NCI-H446 treated with DMSO at 0.1 percent for 48 hours (cell line): ENCODE measurements at places on chromosomes 11 and 22.
A peak's percentile ranks its signal among the peaks of the same experiment; 100 is the strongest.

- DNase-seq, result no peak
These were observed 56.6 kb upstream of the WNT7B start for GRCh38 chr22:46033256-46034200.

DNA sequence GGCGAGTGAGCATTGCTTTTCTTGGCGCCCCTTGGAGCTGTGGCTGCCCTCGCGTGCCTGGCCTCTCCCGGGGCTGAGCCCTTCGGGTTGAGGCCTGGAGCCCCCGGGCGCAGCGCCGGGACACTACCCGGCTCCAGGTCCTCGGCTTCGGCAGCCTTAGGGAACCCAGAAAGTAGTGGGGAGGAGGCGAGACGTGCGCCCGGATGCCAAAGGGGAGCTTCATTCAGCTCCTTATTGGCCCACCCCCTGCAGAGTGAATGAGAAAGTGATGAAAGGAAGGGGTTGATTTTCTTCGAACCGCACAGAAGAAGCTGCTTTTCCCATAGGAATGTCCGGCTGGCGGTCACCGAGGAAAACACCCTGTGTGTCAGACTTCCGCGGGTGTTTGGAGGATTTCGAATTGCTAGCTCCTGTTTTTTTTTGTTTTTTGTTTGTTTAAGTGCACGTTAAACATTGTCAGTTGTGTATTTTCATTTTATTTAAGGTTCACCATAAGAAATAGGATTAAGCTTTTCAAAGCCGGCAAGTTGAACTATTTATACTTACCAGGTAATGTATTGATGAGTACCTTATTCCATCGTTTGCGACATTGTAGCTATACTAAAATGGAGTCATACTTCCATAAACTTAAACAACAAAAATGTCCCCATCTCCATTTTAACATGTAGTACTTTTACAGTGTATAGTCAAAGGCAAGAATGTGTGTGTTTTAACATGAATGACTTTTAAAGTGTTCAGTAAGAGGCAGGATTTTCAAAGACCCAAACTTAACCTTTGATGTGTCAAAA lies 841 bp upstream of the EIF4G2 start:
- peak; percentile 47 for DNase-seq

DNA sequence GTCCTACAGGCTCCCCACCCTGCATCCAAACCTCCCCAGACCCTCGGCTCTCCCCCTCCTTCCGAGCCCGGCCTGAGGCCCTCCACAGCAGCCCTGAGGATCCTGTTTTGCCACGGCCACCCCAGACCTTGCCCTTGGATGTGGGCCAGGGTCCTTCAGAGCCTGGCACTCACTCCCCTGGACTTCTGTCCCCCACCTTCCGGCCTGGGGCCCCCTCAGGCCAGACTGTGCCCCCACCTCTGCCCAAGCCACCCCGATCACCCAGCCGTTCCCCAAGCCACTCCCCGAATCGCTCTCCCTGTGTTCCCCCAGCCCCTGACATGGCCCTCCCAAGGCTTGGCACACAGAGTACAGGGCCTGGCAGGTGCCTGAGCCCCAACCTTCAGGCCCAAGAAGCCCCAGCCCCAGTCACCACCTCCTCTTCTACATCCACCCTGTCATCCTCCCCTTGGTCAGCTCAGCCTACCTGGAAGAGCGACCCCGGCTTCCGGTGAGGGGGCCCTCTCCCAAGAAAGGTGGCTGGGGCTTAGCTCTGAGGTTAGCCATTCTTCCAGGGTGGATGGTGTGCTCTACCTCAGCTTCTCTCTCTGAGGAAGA lies 2.9 kb downstream of the INPP5J start:
- no peak for DNase-seq

GRCh38 chr11:75148436-75148983 lies 2.4 kb upstream of the SLCO2B1 start:
- no peak for DNase-seq

DNA sequence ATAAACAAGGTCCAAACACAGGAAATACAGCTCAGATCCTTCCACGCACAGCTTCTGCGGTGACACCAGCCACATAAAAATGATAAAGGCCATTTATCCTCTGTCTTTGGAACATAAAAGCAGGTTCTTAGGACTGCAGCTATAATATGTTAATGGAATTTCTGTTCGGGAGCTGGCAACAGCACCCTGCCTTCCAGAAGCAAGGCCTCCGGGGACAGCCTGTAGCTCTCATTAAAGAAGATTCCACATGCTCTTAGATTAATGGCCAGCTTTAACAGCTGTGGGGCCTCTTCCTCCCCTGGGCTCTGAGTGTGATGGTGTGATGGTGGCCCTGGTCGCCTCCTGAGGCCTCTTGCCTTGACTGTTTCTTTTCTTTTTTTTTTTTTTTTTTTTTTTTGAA lies 137.3 kb downstream of the CACNA1I start:
- DNase-seq, result no peak

- no peak for DNase-seq
These were observed 37.1 kb upstream of the OLFML1 start for GRCh38 chr11:7448201-7448600.

- peak; percentile 19 for DNase-seq
These were observed 860 bp downstream of the PRMT3 start for GRCh38 chr11:20388096-20389055.

GRCh38 chr11:119772641-119773415 lies 43.8 kb upstream of the NECTIN1 start:
- DNase-seq, result peak; percentile 15

- no peak for DNase-seq
These were observed 127.2 kb upstream of the ALX4 start for GRCh38 chr11:44437122-44437521.

- no peak for DNase-seq
These were observed 48.2 kb downstream of the CCDC83 start for GRCh38 chr11:85903406-85903805.

DNA sequence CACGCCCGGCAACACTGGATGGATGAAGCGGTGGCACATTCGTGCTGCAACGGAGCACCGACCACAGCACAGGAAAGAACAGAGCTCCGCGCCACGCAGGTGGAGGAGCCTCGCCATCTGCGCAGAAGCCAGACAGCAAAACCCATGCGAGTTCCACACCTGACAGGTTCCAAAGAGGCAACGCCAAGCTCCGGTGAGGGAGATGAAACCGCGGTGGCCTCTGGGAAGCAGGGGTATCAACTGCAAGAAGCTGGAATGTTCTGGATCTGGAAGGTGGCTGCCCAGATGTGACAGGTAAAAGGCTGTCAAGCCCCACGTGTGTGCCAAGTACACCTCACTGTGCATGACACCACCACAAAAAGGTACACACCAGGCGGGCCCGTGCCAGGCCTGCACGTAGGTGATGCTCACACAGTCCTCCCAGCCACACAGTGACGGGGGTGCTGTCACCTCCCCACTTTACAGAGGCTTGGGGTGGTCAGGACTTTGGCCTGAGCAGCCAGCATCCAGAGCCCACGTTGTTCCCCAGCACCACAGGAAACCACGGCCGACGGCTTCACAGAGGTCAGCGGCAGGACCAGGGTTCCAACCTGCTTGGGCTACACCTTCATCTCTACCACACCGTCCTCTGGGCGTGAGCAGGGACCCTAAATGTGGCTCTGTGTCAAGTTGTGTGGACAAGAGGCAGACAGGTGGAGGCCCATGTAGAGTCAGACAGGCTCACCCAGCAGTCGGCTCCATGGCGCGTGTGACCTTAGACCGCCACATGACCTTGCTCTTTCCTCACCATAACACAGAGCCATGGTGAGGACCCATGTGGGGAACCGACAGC lies 19.7 kb upstream of the EFCAB6 start:
- DNase-seq, result no peak

DNA sequence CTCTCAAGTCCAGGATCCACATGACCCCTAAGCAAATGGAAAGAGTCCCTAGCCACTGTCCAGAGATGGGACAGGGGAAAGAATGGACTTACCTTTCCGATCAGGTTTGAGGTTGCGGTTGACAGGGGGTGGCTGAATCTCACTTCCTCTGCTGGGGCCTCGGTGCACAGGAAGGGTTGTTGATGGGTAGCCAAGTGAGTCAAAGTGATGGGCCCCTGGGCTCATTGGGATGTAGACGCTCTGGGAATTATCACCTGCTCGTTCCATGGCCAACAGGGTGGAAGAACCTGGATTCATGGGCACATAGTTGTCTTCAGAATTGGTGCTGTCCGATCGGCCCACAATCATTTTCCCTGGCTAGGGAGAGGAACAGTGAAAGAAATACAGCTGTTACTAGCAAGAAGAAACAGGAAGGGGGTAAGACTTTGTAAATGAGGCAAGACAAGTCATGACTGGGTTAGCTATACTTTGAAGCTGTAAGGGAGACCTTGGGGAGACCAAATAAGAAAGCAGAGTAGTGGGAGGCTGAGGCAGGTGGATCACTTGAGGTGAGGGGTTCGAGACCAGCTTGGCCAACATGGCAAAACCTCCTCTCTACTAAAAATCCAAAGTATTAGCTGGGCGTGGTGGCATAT lies 34.7 kb downstream of the USP35 start:
- DNase-seq, result no peak

DNA sequence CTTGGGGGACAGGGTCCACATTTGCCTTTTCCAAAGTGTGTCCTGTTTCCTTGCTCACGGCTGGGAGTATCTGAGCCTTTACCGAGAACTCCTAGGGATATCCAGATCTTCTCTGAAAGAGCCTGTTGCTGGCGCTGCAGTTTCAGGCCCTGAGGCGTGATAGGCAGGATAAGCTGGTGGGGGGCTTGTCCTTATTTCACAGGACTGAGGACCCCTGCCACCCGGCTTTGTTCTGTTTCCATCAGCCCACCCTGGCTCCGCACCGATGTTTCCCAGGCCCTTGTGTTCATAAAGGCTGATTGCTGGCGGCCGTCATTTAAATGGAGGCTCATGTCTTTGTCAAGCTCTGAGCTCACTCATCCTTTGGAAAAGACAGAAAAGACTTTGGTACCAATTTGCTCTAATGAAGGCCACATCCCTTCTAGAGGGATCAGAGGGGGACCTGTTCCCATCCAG lies 9.4 kb upstream of the NPTXR start:
- no peak for DNase-seq

- DNase-seq, result no peak
These were observed 6.8 kb downstream of the OR52N2 start for GRCh38 chr11:5815534-5815933.

DNA sequence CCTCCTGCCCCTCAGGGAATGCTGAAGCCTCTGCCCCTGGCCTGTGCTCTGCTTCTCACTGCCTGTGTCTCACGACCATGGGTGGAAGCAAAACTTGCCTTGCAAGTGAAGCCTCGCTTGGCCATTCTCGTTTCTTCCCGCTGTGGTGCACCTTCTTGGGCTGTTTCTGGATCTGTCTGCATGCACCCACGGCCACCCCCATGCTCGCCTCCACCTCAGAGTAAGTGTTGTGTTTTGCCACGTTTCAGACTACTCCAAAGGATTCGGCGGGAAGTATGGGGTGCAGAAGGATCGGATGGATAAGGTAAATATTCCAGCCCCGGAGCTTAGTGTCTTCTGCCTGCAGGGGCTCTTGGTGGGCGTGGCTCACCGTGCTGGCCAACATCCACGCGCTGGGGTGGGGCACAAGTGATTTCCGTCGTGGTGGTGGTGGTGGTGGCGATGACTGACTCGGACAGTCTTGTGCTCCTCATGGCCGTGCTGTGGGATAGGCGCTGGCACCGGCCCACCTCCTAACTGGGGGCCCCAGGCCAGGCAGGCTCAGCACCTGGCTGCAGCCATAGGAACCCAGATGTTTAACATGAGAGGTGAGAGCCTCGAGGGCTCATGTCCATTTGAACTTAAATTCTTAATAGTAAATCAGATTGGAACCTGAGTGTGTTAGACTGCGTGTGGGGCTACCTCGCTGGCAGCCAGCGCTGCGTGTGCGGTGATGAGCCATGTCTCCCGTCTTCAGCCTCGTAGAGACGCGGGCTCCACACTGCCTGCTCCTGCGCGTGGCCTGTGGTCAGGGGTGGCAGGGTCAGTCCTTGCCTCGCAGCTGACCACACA lies 24.6 kb downstream of the CTTN start:
- no peak for DNase-seq

GRCh38 chr11:59765068-59765735 lies 10.0 kb downstream of the STX3 start:
- no peak for DNase-seq

DNA sequence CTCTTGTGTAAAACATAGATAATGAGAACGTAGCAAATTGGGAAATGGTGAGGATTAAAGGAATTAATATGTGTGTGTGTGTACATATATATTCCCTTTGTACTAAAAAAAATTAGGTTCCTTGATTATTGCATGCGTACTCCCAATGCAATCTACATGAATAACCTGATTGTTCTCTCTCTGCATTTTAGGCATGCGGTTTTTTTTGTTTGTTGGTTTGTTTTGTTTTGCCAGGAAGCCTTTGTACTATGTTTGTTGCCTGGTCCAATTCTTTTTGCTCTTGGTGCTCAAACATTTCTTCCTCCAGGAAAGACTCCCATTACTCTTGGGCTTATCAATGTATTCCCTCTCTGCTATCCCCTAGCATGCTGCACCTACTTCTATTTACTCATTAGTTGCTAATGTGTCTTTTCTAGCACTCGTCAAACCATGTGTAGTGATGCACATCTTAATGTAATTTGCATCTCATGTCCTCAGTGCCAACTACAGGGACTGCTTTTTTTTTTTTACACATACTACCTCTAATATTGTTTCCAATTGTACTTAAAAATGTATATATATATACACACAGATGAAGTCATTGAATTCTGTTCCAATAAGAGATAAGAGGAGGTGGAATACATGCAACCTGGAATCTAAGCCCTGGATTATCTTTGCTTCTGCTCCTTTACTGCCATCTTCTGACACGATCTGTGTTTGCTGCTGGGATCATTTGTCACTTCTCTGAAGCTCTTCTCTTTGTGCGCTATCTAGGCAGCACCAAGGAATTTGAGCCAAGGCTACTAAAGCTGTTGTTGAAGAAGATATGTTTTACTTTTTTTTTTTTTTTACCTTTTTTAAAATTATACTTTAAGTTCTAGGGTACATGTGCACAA lies 197.2 kb upstream of the ANO3 start:
- DNase-seq, result no peak

DNA sequence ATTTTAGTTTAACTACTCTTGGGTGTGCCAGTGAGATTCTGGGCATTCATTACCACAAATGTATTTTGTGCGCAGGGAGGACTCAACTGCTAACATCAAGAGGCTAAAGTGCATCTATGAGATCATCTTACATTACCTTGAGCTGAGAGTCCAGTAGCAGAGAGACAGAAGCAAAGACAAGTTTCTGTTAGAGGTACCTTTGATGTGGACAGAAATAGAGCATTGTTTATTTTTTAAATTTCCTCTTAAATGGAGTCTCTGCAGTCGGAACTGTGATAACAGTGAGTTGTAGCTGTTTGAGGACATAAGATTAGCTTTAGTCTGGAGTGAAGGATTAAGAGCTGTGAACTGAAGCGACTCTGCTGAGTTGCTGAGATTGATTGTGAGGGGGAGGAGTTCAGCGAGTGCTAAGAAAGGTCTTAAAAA lies 297.0 kb downstream of the CADM1 start:
- no peak for DNase-seq

DNA sequence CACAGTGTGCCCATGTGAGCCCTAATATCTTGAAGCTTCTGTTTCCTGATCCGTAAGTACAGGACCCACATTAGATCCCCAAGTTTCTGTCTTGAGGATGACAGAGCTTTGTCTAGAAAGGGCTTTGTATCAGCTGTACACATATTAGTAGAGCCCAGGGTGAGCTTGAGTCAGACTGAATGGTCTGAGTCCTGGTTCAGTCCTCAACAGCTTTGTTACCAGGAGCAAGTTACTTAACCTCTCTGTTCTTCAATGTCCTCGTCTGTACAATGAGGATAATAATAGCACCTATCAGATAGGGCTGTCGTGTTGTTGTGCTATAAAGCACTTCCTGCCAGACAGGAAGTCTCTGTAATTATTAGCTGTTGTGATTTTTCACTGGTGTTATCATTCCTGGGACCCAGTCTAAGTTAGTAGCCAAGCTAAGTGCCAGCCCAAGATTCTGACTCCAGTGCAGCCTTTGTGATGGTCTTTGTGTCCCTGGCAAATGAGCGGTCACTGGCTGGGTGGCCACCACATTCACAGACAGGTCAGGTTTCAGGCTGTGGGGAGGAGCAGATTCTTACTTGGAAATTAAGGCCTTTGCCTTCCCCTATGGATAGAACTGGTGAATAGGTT lies 6.8 kb downstream of the TOM1 start:
- DNase-seq, result no peak
